T-cell (primary cell): ENCODE measurements at places on chromosomes 1 and 21. TPM values are rescaled to one million over a fixed set of nuclear protein-coding genes. Genes with fewer than 3 reads are reported as not detected.

GRCh38 chr1:8525558-8526275 lies 207.8 kb downstream of the SLC45A1 start:
- peak; percentile 55 for DNase-seq

DNA sequence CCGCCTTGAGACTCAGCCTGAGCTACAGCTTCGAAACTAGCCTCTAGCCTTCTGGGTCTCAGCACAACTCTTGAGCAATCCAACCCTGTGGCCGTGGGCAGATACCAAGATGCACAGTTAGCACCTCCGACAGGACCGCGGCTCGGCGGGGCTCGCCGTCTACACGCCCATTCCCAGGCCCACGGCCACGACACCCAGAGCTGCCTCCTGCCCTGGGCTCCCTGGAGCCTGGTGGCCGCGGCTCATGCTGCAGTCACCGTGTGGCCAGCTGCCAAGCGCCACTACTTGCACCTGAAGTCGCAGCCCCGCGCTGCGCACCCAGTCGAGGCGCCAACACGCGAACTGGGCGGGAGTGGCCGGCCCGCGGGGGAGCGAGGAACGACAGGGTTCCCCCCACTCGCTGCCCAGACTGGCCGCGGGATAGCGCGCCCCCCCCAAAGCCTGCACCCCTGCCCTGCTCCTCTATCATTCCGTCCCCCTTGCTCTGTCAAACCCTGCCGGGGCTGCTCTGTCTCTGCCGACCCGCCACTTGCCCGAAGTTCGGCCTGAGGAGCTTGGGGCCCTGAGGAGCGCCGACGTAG lies 729 bp upstream of the CDCA8 start:
- no peak for DNase-seq

DNA sequence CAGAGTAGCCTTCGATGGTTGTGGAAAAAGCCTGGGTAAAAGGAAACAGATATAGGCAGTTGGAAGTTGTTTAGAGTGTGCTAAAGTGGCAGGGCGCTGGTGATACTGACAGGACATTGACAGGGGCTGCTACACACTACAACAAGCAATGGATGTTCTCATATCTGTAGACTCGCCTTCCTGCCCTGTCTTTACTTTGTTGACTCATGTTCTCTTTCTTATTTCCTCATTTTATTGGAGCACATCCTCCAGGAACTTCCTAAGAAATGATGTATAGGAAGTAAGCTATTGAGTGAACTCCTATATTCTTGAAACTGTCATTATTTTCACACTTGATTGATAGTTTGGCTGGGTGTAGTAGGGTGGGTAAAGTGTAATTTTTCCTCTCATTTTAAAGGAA lies 51.0 kb downstream of the C4BPA start:
- DNase-seq: no peak

- no peak for DNase-seq
Observed at GRCh38 chr1:89022167-89022959, at the start of gene GBP3. Gene GBP3 (minus strand): TSS chr1:89022866. CDS start chr1:89020721, 2,145 bp downstream.

DNA sequence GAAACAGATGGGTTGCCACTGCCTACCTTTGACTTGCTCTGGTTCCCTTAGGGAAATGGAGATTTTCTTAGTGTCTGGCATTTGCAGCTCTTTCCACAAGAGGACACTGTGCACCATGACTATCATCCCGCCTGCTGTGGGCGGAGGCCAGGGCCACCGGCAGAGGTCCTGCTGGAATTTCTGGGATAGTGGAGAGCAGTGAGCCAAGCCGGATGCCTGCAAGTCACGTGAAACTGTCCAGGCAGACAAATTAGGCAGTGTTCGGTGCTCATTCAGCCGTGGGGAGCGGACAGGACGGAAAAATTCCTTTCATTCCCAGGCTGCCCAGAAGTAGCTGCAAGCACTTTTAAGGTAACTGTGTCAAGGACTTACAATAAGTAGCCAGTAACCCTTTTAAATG lies 43.4 kb downstream of the IGSF5 start:
- DNase-seq: no peak

DNA sequence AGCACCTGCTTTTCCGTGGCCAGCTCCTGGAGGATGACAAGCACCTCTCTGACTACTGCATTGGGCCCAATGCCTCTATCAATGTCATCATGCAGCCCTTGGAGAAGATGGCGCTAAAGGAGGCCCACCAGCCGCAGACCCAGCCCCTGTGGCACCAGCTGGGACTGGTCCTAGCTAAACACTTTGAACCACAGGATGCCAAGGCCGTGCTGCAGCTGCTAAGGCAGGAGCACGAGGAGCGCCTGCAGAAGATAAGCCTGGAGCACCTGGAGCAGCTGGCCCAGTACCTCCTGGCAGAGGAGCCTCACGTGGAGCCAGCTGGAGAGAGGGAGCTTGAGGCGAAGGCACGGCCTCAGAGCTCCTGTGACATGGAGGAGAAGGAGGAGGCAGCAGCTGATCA lies 413 bp downstream of the UBL4B start:
- no peak for DNase-seq

DNA sequence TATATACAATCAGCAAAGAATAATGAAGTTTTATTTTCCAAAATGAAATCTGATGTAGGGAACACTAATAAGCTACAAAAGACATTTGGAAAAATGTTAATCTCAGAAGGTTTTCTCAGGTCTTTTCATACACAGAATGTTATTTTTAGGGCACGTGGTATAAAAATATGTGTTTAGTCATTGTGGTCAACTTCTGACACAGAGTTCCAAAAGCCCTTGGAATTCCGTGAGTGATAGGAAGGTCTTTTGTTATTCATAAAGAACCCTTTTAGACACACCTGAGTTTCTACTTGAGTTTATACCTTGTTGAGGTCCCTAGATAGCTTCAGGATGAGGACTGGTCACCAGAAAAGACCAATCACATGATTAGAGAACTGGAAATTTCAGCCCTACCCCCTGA lies 277.6 kb upstream of the NCAM2 start:
- no peak for DNase-seq

- peak; percentile 42 for DNase-seq
Observed at GRCh38 chr1:205918955-205919746, 24.1 kb downstream of the SLC26A9 start.

GRCh38 chr1:86997538-86997937 lies 83.1 kb downstream of the HS2ST1 start:
- no peak for DNase-seq

- DNase-seq: no peak
Observed at GRCh38 chr1:11653101-11653860, 948 bp downstream of the FBXO2 start.

DNA sequence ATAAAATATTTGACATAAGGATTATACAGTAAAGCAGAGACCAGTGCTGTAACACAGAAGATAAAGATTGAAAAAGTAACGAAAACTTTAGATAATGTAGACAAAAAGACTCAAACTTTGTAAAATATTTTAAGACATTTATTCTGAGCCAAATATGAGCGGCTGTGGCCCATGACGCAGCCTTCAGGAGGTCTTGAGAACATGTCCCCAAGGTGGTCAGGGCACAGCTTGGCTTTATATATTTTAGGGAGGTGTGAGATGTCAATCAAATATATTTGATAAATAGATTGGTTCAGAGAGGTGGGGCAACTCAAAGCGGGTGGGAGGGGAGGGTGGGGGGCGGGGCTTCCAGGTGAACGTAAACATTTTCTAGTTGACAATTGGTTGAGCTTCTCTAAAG lies 81.2 kb downstream of the WDR4 start:
- DNase-seq: no peak

GRCh38 chr21:44377201-44377921 lies 23.9 kb downstream of the TRPM2 start:
- DNase-seq: no peak

- DNase-seq: no peak
Observed at GRCh38 chr21:38821248-38821647, 15.5 kb downstream of the ETS2 start.

DNA sequence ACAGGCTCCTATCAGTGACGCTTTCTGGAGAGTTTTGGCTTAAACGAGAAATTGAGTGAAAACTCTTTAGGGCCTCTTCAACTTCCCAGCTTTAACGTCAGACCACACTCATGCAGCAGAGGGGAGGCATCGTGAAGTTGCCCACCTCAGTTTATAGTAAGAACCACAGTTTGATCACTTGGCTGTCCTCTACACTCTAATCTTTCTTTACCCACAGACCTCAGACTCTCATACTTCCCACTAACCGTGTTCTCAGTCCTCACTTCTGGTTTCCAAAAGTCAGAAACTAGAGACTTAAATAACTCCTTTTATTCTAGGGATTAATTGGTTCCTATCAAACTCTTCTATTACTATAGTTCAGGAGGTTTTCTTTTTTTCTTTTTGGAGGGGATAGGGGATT lies 302.2 kb downstream of the NTNG1 start:
- DNase-seq: no peak

- DNase-seq: no peak
Observed at GRCh38 chr1:51551848-51552296, 32.8 kb upstream of the EPS15 start.

GRCh38 chr1:221801773-221802516 lies 60.1 kb upstream of the DUSP10 start:
- no peak for DNase-seq

The ZCCHC17 gene
- 19.9 TPM for total RNA-seq

The GSTM1 gene
- 30.7 TPM for total RNA-seq

The HNRNPU gene
- 321 TPM for total RNA-seq

The PRDX1 gene
- total RNA-seq: 156 TPM

The SH3D21 gene
- 3.7 TPM for total RNA-seq

The KCNA10 gene
- total RNA-seq: not detected

The PPM1J gene
- total RNA-seq: 0.32 TPM

The FOXJ3 gene
- total RNA-seq: 71.4 TPM

The PYHIN1 gene
- 49.2 TPM for total RNA-seq

The LHX4 gene
- total RNA-seq: 0.03 TPM
